Nucleus accumbens (tissue), 56 donors: ENCODE measurements at places on chromosomes 3 and 15.

DNA sequence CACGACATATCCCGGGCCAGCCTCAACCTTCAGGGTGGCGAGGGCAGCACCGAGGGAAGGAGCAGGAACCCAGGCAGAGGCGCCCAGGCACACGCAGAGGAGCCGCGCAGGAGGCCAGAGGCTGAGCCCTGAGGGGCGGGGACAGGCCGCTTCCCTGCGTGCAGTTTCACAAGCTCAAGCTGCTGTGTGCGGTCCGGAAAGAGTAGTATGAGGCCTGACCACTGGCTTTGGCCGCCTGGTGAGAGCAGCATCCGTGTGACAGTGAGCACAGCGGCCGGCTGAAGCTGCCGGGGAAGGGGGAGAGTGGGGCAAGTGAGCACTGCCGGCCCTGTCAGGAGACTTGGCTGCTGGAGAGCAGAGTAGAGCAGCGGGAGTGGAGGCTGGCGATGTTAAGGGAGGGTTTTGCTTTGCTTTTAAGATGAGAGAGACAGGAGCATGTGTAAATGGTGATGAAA, 8.7 kb downstream of the ZDHHC19 start:
- no peak for DNase-seq

DNA sequence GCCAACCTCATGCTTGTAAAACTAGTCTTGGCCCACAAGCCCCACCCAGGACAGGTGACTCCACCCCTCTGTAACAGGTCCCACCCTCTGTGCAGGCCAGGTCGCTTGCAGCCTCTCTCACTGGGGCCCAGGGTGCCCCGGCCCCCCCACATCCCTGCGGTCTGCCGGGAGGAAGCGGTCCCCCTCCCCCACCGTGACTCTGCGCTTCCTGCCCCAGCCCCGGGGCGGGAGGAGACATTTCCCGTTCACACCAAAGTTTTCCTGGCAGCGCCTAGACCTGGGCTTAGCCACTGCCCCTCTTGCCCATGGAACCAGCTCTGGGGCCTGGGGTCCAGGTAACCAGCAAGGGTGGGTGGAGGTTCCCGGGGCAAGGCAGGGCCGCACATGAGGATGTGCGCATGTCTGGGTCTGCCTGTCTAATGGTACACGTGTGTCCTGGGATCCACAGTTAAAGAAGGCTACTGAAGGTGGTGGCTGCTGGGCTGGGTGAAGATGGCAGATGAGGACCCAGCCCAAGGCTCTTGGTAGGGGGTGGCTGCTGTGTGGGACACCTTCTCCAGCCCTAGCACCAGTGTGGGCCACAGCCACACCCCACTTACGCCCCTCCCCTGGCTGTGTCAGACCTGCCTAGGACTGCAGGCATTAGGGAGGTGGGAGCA, 8.4 kb downstream of the NBEAL2 start:
- DNase-seq: no peak

DNA sequence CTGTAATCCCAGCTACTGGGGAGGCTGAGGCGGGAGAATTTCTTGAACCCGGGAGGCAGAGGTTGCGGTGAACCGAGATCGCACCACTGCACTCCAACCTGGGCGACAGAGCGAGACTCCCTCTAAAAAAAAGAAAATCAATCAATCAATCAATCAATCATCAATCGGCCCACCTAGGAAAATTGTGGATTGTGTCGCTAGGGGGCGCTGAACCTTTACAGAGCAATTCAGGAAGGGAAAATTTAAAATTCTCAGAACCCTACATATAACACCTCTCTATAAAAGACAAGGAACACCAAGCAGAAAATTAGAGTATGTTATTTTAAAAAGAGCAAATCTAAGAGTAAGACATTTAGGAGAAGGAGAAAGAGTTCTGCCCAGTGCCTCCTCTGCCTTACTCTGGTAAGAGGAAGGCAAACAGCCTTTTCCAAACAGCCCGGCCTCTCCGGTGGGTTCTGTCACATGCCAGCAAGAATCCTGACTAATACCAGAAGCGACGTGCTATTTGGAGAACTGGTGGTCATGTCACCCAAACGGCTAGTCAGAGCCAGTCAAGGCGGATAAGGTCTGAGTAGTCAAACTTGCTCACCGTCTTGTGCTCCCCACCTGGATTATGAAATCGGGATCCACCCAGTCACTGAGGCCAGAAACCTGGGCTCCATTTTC, 22.3 kb upstream of the SMCO1 start:
- DNase-seq: peak; percentile 24

DNA sequence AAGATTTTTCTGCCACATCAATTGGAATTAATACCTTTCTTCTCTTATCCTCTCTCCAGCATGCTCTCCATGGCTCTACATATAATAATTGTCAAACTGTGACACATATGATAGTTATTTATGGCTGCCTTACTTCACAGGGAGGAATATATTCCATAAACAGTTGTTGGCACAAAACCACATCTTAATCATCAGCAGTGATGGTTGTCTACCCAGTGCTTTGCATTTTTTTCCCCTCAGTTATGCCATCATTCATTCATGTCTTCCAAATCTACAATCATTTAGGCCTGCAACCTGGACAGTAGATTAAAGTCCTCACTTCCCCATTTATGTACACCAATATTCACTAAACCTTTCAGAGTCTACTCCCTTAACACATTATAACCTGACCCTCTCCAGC, 107.7 kb downstream of the THRB start:
- DNase-seq: no peak

DNA sequence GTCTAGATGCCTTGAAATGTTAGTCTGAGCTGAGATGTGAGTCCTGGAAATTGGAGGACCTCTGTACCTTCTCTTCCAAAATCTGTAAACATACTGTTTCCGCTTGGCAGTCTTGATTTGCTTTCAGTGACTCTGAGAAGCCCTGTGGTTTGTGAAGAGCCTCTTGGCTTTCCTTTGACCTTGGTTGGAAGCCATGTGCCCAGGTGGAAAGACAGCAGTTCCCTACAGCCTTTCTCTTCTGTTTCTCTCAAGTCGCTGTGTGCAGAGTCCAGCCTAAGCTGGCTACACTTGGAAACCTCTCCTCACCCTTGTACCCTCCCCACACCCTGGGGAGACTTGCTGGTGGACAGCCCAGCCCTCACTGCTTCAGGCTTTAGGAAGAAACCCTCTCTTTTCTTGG, 129.8 kb upstream of the CTDSPL start:
- no peak for DNase-seq

DNA sequence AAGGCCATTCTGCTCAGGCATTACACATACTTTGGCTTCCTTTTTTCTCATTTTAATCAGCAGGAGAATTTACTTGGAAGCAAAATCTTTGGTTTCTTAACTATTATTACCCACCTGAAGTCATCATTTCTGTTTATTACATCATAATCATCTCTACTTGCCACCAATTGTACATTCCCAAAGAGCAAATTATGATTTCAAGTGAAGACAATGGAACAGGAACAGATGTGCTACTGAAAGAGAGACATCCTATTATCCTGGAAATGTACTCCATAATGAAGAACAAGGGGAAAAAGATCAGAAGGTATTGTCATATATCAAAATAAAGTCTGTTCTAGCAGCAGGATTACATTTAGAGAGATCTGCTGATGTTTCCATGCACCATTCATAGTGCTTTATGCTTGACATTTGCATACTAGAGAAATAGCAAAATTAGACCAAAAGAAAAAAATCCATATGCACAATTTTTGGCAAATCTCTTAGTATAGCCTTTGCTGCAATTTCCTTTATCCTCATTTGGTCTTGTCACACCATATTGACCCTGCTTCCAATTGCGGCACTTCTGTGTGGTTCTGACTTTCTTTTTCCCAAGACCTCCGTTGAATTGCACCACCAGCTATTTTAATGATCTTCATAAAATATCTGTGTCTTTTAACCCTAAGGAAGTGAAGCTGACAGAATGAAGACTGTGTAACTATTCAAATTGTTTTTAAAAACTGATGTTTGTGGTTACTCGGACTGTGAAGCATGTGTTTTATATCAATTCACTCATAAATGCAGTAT, 683.8 kb downstream of the ZNF385D start:
- DNase-seq: no peak

DNA sequence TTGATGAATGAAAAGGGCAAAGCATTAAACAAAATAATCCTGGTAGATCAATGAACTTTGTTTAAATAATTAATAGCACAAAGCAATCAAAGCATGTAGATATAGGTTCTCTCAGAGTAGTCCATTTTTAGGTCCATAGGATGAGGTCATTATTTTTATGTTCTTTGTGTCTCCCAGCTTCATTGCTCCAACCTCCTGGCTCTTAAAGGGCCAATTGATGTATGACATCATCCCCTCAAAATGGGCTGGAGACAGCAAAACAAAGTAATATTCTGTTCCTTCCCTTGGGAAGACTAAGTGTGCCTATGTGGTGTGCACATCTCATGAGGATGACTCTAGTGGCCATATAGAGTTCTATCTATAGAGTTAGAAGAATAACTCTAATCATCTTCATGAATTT, 49.5 kb downstream of the HMG20A start:
- no peak for DNase-seq

- no peak for DNase-seq
Measured at GRCh38 chr3:155426524-155427230, 133.2 kb upstream of the STRIT1 start.

- DNase-seq: no peak
Measured at GRCh38 chr3:196138482-196139254, 56.8 kb upstream of the TFRC start.
